ENCODE measurements at places on chromosomes 12 and 14.

GRCh38 chr12:10179776-10180181 is 947 bp downstream of the TMEM52B start:
- no peak for DNase-seq

GRCh38 chr12:78240827-78241226 is 410.1 kb downstream of the NAV3 start:
- DNase-seq = no peak

DNA sequence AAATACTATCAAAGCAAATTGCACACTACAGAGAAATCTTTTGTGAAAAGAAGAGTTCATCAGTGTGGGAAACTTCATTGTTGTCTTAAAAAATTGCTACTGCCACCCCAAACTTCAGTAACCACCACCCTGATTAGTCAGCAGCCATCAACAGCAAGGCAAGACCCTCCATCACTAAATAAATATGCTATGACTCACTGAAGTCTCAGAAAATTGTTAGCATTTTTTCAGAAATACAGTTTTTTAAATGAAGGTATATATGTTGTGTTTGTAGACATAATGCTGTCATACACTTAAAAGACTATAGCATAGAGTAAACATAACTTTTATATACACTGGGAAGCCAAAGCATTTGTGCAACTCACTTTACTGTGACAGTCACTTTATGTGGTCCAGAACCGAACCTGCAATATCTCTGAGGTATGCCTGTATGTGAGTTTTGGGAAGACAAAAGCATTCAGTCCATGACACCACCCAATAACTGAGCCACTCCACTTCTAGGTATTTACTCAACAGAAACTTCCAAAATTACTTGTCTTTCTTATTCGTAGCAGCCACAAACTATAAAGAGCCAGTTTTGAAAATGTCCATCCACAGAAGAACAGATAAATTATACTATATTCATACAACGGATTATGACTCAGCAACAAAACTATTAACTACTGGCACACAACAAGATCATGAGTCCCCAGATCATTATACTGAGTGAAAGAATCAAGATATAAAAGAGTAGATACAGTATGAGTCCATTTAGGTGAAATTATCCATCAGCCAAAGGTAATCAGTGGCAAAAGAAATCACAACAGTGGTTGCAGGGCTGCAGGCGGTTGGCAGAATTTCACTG is 649.6 kb downstream of the BCL11B start:
- DNase-seq = no peak

GRCh38 chr14:39005044-39005880 is 97.8 kb downstream of the SEC23A start:
- no peak for DNase-seq

DNA sequence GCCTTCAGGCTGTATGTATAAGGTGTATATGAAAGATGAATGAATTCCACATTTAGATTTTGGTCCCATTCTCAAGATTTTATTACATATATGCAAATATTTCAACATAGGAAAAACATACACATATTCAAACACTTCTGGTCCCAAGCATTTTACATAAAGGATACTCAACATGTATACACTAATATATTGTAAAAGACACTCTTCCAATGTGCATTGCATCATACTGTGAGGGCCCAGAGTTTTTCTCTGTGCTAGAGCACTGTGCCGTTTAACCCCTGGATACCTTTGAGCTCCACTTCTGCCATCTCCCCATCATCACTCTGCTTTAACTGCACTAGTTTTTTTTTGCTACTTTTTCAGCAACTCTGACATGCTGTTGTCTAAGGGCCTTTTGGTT is 48.1 kb downstream of the ZDHHC17 start:
- DNase-seq = no peak

- no peak for DNase-seq
These were observed 209.9 kb upstream of the IGF1 start for GRCh38 chr12:102690253-102690652.

DNA sequence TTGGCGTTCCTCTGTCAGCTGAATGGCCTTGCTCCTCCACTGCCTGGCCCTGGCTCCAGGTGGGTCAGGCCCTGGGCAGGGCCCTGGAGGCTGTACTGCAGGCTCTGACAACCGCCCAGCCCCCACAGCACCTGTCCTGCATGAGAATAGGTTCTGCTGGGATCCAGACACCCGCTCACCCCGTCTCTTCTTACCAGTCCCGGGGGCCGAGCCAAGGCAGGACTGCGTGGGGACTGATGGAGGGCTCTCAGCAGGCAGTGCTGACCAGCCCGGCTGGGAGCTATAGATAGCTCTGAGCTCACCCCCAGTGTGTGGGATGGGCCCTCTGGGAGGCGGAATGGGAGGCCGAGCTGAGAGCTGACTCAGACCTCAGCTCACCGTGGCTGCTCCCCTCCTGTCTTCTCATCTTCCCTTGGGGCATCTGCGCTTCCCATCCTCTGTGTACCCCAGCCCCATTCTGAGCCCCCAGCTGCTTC is 39.6 kb downstream of the TEAD4 start:
- DNase-seq = peak; percentile 85

DNA sequence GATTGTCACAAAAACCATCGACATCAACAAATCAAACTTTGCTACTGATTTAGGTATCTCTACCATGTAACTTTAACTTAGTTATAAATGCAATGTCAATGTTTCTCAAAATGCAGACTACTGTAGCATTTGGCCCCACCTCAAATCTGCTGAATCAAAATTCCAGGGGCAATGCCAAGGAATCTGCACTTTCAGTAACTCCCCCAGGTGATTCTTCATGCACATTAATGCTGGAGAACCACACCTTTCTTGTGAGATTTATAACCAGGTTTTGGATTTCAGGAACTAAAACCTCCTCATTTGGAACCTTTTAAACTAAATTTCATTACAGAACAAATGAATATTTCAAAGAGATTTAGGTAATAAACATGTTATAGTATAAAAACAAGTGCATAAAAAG is 4.9 kb downstream of the ATP2B1 start:
- DNase-seq = no peak

- DNase-seq = peak; percentile 93
These were observed 5.7 kb upstream of the NEK9 start for GRCh38 chr14:75132382-75133086.

DNA sequence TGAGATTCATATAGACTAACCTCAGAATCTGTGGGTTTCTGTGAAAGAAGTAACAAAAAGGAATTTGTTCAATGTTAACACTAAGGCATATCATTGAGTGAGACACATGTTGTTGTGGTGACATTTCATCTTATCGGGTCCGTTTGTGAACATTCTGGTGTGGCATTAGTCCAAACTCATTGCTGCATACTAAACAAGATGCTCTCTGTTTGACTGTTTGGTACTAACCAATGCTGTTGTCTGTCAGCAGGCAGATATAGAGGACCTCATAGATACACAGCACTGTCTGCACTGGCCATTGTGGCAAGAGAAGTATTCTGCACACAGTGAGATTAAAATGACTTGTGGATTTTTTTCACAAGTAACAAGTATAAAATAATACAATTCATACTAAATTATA is 41.2 kb downstream of the SLC25A21 start:
- no peak for DNase-seq

GRCh38 chr12:78086553-78087362 is 256.1 kb downstream of the NAV3 start:
- DNase-seq = peak; percentile 13

GRCh38 chr12:55966408-55967281 is at the start of gene CDK2:
Gene CDK2, plus strand, starts transcription at chr12:55966830. Its CDS starts 179 bp downstream, at chr12:55967009.
- DNase-seq = peak; percentile 97

GRCh38 chr14:36317650-36318049 is 2.8 kb downstream of the MBIP start:
- no peak for DNase-seq

DNA sequence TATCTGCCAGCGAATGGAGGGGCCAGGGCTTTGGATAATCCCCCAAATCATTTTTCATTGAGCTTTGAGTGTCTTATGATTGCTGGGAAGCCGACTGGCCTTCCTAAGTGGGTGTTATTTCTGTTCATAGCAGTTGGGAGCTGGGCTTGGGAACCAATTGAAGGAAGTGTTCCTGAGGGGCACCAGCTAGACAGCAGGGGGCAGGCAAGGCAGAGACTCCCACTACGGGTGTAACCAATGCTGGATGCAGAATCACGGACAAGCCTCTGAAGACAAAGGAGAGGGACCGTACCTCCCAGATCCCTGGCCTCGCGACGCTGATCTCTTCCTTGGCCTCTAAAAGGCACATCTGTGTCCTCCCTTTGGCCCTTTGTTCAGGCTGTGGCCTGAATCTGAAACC is 149.0 kb upstream of the PRMT8 start:
- DNase-seq = peak; percentile 79

DNA sequence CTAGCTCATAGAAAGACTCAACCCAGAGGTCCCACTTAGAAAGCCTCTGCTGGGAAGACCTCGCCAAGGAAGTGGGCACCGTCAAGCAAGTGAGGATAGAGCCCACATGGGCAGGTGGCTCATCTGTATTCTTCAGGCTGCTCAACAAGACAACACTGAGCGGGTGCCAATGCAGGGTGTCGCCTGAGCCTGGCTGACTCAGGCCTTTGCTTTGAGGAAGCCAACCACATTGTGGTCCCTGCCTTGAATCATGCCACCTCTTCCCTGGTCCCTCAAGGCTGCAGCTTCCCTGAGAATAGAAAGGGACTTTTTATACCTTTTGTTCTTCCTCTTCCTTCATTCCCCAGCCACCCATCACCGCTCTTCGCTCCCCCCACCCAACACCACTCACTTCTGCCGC is 2.1 kb upstream of the RNASE13 start:
- no peak for DNase-seq

DNA sequence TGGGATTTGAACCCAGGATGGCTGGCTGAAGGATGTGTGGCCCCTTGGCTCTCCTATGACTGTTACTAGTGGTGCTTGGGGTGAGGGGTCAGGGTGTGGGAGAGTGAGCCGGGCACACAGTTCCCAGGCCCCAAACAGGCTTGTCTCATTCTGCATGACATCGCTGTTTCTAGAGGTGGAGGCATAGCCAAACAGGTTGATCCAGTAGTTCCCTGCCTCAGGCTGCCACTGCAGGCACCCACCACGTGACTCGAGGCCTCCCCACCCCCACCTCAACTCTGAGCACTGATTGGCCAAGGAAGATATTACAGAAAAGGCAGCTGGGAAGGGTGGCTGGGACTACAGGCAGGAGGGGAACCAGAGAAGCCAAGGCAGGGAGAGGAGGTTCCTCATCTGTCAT is 102.6 kb downstream of the NCOR2 start:
- DNase-seq = no peak

- DNase-seq = no peak
These were observed 88.6 kb downstream of the MGST1 start for GRCh38 chr12:16435875-16436554.

GRCh38 chr12:96040305-96041133 is 5.1 kb upstream of the LTA4H start:
- no peak for DNase-seq

DNA sequence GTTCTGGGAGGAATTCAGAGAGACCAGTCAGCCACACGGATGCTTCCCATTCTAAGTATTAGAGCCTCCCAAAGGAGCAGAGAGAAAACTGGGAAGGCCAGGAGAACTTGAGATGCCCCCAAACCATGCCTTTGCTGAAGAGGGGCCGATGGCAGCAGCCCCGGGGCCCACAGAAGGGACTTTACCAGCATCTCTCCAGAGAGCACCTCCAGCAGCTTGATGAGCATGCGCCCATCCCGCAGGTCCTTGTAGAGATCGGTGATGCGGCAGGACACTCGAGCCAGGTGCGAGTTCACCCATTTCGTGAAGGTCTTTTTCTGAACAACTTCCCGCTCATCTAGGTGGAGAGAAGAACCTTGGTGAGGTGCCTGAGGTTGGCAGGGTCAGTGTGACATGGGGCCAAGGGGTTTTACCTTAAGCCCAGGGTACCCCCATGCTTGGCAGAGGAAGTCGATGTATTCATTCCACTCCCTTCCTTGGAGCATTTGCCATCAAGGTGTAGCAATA is 74.9 kb downstream of the SPTB start:
- no peak for DNase-seq

DNA sequence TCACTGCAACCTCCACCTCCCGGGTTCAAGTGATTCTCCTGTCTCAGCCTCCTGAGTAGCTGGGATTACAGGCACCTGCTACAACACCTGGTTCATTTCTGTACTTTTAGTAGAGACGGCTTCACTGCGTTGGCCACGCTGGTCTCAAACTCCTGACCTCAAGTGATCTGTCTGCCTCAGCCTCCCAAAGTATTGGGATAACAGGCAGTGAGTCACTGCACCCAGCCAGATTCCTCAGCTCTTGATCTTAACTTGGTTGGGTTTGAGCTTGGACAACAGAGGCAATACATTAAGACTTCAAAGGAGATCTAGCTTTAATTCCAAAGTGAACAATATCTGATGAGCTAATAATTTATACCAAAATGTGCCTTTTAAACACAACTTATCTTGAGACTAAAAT is 5.6 kb downstream of the DAZAP2 start:
- no peak for DNase-seq

DNA sequence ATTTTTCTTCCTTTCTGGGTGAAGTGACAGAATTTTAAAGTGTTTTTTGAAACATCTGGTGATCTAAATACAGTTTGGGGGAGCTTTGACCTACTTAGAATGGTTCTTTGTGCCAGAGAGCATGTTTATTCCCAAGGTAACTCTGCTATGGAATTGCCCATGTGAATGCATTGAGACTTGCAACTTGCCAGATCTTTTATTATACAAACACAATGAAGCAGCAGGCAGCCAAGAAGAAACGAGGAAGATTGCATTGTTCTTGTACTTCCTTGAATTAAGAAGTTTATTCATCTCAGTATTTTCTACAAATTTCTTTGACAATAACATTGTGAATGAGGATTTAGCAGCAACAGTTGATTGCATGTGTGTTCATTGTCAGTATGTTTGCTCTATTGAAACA is 55.5 kb downstream of the FGD4 start:
- no peak for DNase-seq

DNA sequence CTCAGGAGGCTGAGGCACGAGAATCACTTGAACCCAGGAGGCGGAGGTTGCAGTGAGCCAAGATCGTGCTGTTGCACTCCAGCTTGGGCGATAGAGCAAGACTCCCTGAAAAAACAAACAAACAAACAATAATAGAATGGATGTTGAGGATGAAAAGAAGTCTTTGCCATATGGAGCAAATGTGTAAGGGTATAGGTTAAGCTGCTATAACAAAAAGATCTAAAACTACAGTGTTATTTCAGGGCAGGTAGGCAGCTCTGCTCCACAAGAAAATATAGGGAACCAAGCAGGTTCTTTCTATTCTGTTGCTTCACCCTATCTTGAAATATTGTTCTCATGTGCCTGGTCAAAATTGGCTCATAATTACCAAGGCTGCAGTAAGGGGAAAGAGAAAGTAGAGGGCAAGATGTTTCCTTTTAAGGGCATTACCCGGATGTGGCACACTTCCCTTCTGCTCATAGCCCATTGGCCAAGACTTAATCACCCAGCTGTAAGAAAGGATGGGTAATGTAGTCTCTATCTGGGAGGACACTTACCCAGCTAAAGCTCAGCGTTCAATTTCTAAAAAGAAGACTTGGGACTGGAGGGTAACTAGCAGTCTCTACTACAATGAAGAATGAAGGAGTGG is 23.5 kb downstream of the SDSL start:
- DNase-seq = no peak
